ENCODE measurements at places on chromosomes 11 and 22. TPM values are rescaled to one million over a fixed set of nuclear protein-coding genes. Genes with fewer than 3 reads are reported as not detected.

SHANK3 gene
- 8.2 TPM for total RNA-seq

LARGE1 gene
- total RNA-seq, result 101 TPM

XKR3 gene
- not detected for total RNA-seq

DNA sequence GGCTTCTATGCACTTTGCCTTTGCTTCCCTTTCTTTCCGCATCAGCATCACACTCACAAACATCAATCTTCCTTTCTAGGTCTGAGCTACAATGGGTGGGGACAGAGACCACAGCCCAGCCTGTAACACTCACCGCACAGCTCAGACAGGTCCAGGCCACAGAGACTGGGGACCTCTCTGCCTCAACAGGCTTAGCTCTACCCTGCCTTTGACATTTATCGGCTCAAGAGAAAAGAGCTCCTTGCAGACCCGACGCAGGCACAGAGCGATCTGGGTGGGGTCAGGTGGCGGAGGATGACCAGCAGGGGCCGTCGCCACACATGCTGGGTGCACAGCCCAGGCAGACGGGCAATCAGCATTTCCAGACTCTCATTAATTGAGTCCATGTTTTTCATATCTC lies 837.3 kb downstream of the TBC1D22A start:
- H3K27me3 ChIP-seq, result no peaks in the 10 kb centered on the region
- no peak for DNase-seq
- no peak overlapping the region for H3K27ac ChIP-seq
- no peaks in the 10 kb centered on the region for H3K4me1 ChIP-seq

GRCh38 chr11:117690484-117691217 lies 106.4 kb downstream of the DSCAML1 start:
- H3K36me3 ChIP-seq, result no peaks in the 10 kb centered on the region
- H3K27ac ChIP-seq, result no peak overlapping the region
- DNase-seq, result no peak
- H3K4me3 ChIP-seq, result no peak overlapping the region
- peaks cover 25% of the 10 kb centered on the region for H3K4me1 ChIP-seq

All from right atrium auricular region (tissue), 2 donors.